ENCODE measurements at places on chromosomes 12 and 14.

DNA sequence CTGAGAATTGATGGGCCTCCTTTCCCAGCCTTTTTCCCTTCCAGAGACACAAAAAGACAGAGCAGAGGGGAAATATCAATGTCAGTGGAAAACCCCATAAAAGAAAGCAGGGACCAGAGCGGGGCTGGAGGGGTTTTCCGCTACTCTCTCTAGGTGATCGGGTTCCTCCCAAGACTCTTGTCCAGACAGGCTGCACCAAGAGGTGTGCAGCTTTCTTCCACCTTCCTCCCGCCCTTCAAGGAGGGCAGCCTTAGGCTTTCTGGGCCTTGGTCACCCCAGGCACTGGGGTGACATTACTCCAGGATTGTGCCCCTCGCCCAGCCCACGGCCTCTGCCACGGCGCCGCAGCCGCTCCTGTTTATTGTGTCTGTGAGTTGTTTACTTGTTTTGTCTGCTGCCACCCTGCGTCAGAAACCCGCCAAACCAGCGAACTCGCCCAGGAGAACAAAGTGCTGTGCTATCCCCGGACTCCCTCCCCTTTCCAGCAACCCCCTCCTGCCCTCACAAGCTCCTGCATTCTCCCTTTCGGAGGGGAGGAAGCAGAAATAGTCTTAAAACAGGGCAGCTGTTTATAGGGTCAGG lies 6.7 kb upstream of the HOXC6 start:
- DNase-seq: peak; percentile 64

GRCh38 chr12:9851927-9852326 lies 17.2 kb downstream of the CLEC2B start:
- peak; percentile 32 for DNase-seq

DNA sequence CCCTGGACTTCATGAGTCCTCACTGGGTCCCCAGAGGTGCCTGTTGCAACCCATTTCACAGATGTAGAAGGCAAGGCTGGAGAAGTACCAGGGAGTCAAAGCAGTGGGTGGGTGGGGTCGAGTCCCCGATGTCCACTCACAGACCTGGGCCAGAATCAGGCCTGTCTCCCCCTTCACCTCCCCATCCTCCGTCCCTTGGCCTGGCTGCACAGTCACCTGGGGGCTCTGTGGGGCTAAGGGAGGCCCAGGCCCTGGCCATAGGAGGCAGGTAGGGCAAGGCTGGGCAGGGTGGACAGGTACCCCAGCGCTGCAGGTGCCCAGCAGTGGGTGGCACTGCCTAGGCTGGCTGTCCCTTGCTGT lies 29.5 kb downstream of the RTL1 start:
- DNase-seq: no peak

- peak; percentile 35 for DNase-seq
Observed at GRCh38 chr12:124915239-124916236, 1.1 kb upstream of the UBC start.

DNA sequence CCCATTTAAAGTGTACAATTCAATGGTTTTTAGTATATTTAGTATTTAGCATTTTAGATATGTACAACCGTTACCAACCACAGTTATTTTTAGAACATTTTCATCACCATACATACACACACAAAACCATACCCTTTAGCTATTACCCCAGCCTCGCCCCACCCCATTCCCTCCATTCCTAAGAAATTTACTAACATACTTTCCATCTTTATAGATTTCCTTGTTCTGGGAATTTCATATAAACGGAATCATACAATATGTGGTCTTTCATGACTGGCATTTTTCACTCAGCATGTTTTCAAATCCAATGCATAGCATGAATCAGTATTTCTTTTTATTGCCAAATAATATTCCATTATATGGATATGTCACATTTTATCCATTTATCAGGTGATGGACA lies 101.5 kb downstream of the TAOK3 start:
- no peak for DNase-seq

GRCh38 chr14:58332561-58332960 lies 34.2 kb downstream of the ARID4A start:
- DNase-seq: no peak

GRCh38 chr12:108802101-108802961 lies 55.1 kb downstream of the SSH1 start:
- DNase-seq: peak; percentile 90

- DNase-seq: no peak
Observed at GRCh38 chr14:96614481-96614881, 112.3 kb downstream of the PAPOLA start.

GRCh38 chr12:118874698-118875548 lies 106.4 kb upstream of the SRRM4 start:
- DNase-seq: no peak

DNA sequence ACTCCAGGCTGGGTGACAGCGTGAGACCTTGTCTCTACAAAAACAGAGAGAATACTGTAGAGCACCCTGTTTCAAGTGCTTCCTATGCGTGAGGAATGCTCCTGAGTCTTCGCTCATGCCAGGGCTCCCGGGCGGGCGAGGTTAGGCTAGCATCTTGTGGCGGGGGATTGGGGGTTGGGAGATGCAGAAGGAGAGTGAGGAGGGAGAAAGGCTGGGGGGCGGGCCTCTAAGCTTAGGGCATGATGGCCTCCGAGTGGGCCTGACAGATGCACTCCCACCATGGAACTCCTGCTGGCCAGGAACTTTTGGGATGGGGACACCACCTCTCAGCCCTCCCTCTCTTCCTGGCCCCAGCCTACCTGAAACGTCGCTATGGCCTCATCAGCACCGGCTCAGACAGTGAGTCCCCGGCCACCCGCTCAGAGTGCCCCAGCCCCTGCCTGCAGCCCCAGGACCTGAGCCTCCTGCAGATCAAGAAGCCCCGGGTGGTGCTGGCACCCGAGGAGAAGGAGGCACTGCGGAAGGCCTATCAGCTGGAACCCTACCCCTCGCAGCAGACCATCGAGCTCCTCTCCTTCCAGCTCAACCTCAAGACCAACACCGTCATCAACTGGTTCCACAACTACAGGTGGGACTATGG lies 27.3 kb downstream of the PHETA1 start:
- no peak for DNase-seq

- DNase-seq: no peak
Observed at GRCh38 chr12:47367912-47368537, 288.3 kb upstream of the AMIGO2 start.

- no peak for DNase-seq
Observed at GRCh38 chr14:71695611-71696350, 236.4 kb upstream of the RGS6 start.

DNA sequence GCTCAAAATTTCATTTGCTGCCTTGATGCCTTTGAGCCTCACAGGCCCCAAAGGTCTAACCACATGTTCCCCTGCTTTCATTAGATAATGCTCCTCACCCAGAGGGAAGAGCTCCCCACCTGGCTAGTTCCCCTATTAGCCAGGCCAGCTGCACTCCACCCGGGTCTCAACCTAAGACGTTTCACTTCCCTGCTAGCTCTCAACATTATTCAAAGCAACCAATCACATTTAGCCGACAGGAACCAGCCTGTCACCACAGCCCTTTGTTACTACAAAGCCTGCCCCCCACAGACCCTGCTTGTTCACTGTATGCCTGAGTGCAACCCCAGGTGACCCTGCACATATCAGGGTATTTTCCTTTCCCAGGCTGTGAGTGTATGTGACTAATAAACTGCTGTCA lies 78.6 kb downstream of the SLC15A5 start:
- no peak for DNase-seq

- no peak for DNase-seq
Observed at GRCh38 chr14:87351007-87351406, 642.0 kb downstream of the GALC start.

GRCh38 chr14:76920331-76921087 lies 94.3 kb downstream of the LRRC74A start:
- peak; percentile 31 for DNase-seq

- DNase-seq: peak; percentile 16
Observed at GRCh38 chr14:24959791-24960331, 90.1 kb downstream of the STXBP6 start.

- no peak for DNase-seq
Observed at GRCh38 chr12:13375583-13376345, 179.2 kb downstream of the EMP1 start.

DNA sequence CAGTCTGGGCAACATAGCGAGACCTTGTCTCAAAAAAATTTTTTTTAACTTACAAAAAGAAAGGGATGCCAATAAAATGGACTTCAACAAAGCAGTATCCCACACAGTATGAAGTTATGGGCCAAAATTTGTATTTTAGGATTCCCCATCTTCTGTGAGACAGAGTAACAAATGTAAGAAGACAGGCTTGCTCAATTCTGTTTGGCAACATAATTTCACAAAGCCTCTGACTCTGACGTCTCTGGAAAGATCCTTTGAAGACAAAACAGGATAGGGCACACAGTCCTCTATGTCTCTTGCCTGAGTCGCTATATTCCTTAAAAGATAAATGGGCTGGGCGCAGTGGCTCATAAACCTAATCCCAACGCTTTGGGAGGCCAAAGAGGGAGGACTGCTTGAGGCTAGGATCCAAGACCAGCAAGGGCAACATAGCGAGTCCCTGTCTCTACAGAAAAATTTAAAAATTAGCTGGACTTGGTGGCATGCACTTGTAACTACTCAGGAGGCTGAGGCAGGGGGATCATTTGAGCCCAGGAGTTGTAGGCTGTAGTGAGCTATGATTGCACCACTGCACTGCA lies 1.1 kb upstream of the HOMEZ start:
- peak; percentile 46 for DNase-seq

GRCh38 chr12:69837191-69837590 lies 12.2 kb downstream of the MYRFL start:
- DNase-seq: no peak

DNA sequence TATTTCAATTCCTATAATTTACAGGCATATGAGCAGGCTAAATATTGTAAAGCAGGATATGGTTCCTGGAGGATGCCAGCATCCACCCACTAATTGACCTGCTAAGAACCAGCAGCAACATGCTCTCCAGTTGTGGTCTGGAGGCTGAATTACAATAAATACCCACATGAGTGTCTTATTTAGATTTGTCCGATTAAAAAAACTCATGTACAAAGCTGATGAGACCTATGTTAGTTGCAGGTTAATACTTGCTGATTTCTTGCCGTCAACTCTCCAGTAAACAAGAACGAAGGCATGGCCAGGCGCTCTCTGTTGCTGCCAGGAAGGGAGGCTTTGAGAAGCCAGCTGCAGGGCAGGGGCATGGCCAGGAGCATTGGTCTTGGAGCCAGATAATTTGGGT lies 169.3 kb upstream of the PRICKLE1 start:
- DNase-seq: no peak

GRCh38 chr12:128178565-128178964 lies 88.4 kb upstream of the TMEM132C start:
- no peak for DNase-seq

- DNase-seq: no peak
Observed at GRCh38 chr12:69026336-69026735, 93.4 kb upstream of the CPM start.

DNA sequence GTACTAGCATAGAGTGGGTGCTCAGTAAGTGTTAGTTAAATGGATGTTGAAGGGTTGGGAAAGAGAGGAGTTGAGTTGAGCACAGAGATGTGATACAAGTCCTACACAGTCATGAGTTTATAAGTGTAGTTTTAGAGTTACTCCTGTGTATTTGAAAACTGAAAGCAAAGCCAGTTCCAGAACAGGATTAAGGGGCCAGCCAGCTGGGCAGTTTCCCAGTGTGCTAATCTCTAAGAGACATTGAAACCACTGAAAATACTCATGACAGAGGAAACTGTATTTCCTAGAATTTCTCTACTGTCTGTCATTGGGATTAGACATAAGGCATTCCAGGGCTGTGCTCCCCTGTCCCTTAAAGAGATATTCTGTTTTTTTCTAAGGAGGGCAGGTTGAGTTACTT lies 101.0 kb downstream of the DERA start:
- peak; percentile 35 for DNase-seq

DNA sequence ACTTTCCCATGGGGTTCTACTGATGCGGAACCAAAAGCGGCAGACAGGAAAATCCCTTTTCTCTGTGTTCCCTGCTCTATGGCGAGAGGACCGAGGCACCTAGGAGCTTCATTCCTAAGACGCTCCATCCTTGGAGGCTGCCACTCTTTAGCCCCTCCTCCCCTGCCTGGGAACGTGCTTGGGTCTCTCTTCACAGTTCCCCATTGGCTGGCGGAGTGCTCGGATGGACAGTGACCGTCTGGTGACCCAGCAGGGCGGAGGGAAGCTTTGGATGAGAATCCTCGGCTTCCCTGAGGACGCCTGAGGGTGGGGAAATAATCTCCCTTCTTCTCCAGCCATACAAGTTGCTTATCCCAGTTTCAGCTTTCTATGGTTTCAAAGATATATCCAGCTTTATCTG lies 37.3 kb downstream of the KCNA5 start:
- DNase-seq: no peak

DNA sequence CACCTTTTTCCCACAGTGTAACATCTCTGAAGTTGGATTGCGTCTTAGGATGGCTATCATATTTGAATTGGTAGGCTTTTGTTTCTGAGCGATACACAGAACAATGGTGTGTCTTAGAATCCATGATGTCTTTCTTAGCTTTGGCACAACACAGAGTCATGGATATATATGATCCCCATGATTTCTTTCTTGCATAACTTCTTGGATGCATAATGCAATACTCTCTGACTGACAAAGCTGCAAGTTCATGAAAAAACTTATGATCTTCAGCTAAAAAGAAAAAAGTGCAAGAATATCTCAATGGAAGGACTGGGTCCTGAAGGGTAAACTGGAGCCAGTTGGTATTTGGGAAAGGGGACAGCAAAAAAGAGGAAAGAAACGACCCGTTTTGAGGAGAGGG lies 48.1 kb downstream of the VWF start:
- DNase-seq: no peak

- DNase-seq: no peak
Observed at GRCh38 chr12:77060883-77061240, 4.5 kb downstream of the E2F7 start.

DNA sequence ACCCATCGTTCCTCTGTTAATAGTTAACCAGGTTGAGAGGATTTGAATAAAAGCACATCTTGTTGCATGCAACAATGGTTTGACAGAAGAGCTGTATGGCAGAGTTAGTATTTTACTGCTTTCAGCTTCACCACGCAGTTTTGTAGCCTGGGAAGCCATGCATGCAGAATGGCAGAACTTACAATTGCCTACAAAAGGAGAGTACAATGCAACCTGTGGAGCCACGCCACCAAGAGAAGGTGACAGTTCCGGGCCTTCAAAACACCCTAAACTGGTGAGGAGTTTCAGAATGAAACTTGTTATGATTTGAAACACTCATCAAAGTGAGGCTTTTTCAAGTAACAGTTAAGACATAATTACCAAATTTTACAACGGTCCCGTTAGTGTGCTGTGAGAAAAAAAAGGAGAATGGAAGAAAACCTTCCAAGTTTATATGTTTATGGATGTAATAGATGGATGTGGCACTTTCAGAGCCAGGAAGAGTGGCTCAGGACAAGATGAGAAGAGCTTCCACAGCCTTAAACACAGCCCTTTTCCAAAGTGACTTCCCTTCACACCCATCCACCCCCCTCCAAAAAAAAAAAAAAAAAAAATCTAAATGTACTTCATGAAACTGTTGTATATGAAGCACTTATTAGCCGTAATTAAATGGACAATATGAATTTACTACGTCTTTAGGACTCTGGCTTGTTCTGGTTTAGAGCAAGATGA lies 158.7 kb downstream of the EGLN3 start:
- DNase-seq: no peak

GRCh38 chr12:46373301-46374296 lies 1.0 kb upstream of the SLC38A2 start:
- DNase-seq: no peak

All from fibroblast of mammary gland (primary cell).